NCI-H1105 treated with DMSO at 0.1 percent for 48 hours (cell line): ENCODE measurements at places on chromosomes 6 and 20.

GRCh38 chr6:131652472-131652871 lies 15.4 kb downstream of the ENPP3 start:
- DNase-seq: no peak

DNA sequence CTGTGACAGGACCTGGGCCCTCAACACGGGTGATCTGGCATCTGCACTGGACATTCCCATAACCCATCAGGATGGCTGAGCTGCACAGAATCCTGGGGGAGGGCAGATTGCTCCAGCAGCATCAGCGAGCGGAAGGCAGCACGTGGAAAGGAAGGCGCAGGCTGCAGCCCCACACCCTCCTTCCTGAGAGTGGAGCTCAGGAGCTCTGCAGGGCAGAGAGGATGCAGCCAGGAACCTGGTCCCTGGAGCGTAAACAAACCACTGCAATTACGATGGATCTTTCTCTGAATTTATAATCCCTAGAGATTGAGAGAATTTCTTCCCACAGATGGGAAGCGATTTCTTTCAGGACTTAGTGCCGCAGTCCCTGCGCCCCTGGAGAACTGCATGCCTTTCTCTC lies 39.7 kb upstream of the EMILIN3 start:
- DNase-seq: no peak

GRCh38 chr20:20897145-20897544 lies 184.7 kb upstream of the RALGAPA2 start:
- no peak for DNase-seq

DNA sequence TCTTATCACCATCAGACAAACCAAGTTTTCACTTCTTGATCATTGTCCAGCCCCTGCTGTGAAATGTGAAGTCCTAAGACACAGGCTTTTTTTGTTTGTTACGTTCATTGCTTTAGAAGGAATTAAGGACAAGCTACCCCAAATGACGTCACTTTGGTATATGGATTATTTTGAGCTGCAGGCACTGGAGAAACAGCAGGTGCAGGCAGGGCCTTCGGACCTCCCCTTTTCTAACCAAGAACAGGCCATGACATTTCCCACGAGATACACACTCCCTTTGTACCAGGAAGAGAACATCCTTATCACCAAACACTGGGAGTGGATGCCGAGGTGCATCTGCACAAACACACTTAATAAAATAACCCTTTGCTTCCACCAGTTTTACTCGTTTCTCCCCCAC lies 418.0 kb upstream of the SULF2 start:
- DNase-seq: no peak

DNA sequence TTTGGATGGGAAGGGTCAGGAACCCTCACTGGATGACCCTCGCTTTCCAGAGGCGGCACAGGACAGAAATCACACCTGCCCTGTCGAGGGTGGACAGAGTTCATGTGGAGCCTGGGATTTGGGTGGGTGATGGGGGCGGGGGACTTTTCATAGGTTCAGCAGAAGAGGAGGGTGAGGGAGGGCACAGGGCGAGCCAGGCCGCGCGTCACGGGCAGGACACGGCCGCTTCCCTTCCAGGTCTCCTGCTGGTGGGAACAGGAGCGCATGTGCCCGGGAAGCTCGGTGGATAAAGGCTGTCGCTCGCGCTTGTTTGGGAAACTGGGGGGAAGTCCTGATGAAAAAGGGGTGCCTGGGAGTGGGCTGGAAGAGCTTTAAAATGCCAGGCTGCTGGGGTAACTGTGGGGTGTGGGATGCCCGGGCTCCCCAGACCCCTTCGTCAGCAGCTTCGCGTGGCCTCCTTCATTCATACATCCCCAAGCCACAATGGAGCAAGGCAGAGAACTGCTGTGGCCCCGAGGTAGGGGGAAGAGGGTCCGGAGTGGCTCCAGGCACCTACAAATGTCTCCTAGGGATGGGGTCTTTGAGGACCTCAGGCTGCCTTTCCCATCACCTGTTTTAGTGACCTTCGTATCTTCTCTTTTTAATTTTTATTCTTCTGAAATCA lies 102.2 kb downstream of the DACT2 start:
- no peak for DNase-seq

DNA sequence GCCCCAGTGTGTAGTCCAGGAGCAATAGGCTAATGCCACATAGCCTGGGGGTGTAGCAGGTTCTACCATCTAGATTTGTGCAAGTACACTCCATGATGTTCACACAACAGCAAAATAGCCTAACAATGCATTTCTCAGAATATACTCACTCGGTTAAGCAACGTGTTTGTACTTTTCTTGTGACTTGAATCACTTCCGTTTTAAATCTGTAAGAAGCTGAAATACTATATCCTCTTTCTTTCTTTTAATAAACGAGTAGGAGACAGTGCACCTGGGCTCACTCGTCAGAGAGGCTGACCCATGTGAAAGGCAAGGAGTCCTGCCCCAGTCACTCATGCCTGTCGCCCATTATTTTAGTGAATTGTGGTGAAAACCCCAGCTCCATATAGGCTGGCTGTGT lies 201.6 kb downstream of the FOXA2 start:
- no peak for DNase-seq

GRCh38 chr6:135088818-135089809 lies 34.5 kb upstream of the HBS1L start:
- DNase-seq: no peak

DNA sequence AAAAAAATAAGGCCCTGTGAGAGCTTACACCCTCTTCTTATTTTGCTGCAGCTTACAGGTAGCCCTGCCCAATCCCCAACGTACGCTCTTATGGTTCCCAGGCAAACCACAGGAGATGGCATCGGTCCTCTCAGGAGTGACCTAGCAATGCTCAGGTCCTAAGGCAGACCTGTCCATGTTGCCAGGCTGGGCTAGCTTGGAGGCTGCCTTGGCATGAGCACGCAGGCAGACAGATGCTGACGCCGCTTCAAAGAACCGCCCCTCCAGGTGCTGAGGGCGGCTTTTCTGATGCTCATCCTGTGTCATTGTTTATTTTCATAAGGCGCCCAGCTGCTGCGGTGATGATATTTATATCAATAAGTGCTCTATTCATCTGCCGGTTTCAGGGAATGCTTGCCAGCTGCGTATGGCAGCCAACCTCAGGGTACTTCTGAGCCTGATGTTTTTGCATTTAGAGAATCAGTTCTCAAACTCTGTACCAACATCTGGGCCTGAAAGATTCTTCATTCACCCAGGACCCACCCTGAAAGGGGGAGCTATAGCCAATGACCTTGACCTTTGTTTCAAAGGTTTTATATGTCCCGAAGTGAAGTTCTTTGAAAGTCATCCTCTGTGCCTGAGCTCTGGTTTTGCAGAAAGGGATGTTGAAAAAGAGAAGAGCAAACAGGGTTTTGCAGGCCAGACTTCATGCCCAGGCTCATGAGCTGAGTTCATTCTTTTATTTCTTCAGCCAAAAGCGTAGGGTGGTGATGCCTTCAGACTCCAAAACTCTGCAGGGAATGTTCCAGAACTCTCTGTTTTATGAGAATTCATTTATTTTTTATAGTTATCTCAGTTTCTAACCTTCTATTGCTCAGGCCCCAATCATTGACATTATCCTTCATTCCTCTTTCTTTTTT lies 475.6 kb upstream of the CHD6 start:
- peak; percentile 98 for DNase-seq

- DNase-seq: peak; percentile 29
These were observed 39.0 kb downstream of the HLA-A start for GRCh38 chr6:29981211-29981812.

- no peak for DNase-seq
These were observed 150.1 kb downstream of the HAO1 start for GRCh38 chr20:7790189-7790588.

- DNase-seq: no peak
These were observed 21.6 kb upstream of the MAFB start for GRCh38 chr20:40710603-40711002.

DNA sequence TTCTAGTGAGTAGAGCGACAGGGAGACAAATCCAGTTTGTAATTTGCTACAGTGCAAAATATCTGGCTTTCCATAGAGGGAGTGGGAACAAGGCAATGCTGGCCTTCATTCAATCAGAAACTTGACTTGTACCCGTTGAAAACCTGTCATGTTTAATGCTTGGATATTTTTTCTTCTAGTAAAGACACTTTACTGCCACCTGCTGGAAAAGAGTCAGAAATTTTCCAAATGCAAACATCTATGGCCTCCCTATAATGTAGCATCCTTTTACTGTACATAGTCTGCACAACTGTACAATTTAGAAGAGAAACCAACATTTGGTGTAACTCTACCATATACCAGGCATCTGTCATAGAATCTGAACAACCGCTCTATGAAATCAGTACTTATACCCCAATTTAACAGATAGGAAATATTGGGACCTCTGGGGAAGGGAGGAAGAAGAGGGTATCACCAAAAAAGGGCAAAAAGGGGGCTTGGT lies 16.7 kb upstream of the TBC1D20 start:
- DNase-seq: peak; percentile 70

DNA sequence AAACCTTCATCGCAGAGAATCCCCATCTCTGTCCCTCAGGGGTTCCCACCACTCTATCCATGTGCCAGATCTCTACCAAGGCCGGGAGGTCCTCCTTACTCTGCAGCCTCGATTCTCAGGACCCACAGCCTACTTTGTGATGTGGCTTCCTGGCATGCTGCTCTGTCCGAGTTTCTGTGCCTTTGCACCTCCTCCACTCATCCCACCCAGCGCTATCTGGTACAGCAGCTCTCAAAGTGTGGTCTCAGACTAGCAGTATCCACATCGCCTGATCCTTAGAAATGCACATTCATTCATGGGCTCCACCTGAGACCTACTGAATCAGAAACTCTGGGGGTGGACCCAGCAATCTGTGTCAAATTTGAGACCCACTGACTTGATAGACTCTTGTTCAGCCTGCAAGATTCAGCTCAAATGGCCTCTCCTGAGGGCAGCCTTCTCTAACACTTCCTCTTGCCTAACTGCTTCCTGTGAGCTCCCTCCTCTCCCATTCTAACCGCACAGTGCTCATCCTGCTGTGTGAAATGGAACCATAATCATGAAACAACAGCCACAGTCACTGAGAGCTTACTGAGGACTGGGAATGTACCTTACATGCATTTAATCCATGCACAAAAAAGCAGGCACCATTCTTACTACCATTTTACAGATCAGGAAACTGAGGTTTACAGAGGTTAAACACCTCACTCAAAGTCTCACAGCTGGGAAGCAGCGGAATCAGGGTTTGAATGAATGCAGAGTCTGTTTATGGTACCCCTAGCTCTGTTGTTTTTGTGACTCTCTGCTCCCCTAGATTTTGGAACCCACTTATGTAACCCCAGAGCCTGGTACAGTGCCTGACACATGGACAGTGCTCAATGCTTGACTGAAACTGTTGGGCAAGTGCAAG lies 69.4 kb downstream of the JPH2 start:
- DNase-seq: no peak

- no peak for DNase-seq
These were observed 127.9 kb downstream of the COL19A1 start for GRCh38 chr6:69994251-69994650.

DNA sequence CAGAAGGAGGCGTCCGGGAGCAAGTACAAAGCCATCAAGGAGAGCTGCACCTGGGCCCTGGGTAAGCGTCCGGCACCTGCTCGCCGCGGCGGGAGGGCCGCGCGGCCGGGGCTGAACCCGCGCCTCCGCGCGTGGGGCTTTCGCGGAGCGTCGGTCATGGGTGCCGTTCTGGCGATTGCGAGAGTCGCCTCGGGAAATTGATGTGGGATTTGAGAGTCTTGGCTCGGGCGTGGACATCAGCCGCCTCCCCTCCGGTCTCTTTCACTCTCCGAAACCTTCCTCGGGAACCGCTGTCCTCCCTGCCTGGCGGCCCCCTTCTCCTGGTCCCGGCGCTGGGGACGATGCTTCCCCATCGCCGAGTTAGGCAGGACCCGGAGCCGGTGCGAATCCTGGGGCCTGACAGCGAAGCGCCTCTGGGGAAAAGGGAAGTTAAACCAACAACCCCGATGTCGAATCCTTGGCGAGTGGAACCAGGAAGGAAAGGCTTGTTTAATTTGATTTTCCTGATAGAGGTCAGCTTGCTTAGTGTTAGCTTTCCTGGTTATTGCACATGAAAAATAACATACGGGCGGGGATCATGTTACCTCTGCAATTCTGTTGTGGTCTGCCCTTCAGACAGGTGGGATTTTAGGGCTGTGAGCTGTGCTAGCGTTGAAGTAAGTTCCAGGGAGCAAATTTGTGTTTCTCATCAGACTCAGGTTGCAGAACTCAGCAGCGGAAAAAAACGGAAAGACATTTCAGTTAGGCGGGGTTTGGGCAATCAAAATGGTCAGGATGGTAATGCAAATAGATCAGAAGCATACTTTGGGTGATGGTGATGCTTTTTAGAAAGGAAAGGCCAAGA lies 594 bp downstream of the ARFGEF3 start:
- DNase-seq: peak; percentile 53

- DNase-seq: peak; percentile 88
These were observed 92.9 kb downstream of the ANKRD60 start for GRCh38 chr20:58135441-58136148.

- DNase-seq: no peak
These were observed at the start of gene ACSS2 for GRCh38 chr20:34876406-34877282. ACSS2 (plus strand) TSS chr20:34876612; CDS start chr20:34876646, 34 bp downstream.

DNA sequence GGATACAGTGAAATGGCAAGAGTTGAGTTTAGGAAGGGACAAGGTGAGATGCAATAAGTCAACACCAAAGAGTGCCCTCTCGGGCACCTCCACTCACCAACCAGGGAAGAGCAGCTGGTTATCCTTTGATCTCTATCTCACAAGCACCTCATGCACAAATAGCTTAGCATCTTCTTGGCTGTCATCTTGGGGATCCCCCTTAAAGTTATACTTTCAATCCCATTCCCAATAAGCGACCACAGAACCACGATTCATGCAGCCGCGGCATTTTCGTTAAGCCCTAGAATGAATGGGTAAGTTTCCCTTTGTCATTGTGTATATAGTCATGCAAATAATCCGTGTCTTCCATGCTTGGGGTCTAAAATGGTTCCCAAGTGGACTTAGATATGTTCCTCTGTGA lies 73.5 kb downstream of the ADTRP start:
- DNase-seq: no peak

GRCh38 chr20:48983423-48984400 lies 62.2 kb downstream of the ARFGEF2 start:
- no peak for DNase-seq

GRCh38 chr20:58241766-58242465 lies 13.5 kb upstream of the ANKRD60 start:
- DNase-seq: no peak

- DNase-seq: peak; percentile 98
These were observed at the start of gene MTCL3 for GRCh38 chr6:127518710-127519468. MTCL3 (minus strand) TSS chr6:127519335.

GRCh38 chr6:91994787-91995186 lies 1407.9 kb upstream of the MAP3K7 start:
- DNase-seq: no peak

GRCh38 chr6:138920906-138921305 lies 67.1 kb downstream of the REPS1 start:
- DNase-seq: no peak

GRCh38 chr20:40754339-40754943 lies 65.4 kb upstream of the MAFB start:
- DNase-seq: no peak
